Activated CD4-positive, alpha-beta memory T cell treated with anti-CD3 and anti-CD28 coated beads, Interleukin-2, amount 10 ng/mL, durations not matched to agents 7 days and 5 days (primary cell): ENCODE measurements at places on chromosomes 3 and 15.

GRCh38 chr3:124969963-124970722 lies 35.6 kb upstream of the MUC13 start:
- H3K4me3 ChIP-seq, result no peak overlapping the region
- no peak for DNase-seq
- peaks cover 18% of the 10 kb centered on the region for H3K36me3 ChIP-seq
- H3K4me1 ChIP-seq, result peaks cover 9% of the 10 kb centered on the region
- H3K27me3 ChIP-seq, result no peaks in the 10 kb centered on the region

DNA sequence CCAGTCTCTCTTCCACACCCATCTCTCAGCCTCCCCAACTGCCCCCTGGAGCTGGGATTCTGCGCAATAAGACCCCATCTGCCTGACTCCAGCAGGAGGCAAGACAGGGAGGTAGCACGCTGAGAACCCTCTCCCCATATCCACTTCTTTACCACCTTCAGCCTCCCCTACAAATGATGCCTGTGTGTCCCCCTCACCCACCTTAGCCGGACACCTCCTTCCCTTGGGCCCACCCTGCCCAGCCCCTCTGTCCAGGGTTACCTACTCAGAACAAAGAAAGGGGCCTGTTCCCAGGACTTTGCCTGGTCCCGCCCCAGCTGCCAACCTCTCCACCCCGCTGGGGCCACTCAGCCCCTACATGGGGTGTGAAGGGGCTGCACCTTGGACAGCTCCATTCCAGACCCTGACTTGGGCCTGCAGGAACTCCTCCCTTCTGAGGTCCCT lies 40.8 kb upstream of the ATP2B2 start:
- H3K4me1 ChIP-seq, result peaks cover 25% of the 10 kb centered on the region
- peak; percentile 9 for DNase-seq
- H3K36me3 ChIP-seq, result peaks cover 2% of the 10 kb centered on the region
- no peak overlapping the region for H3K27ac ChIP-seq
- peaks cover 27% of the 10 kb centered on the region for H3K27me3 ChIP-seq

GRCh38 chr15:96416934-96417759 lies 86.6 kb downstream of the NR2F2 start:
- peaks cover 1% of the 10 kb centered on the region for H3K4me1 ChIP-seq
- peaks cover 39% of the 10 kb centered on the region for H3K27me3 ChIP-seq
- H3K4me3 ChIP-seq, result no peak overlapping the region
- no peak overlapping the region for H3K27ac ChIP-seq
- DNase-seq, result no peak
- H3K36me3 ChIP-seq, result peaks cover 2% of the 10 kb centered on the region

- no peak for DNase-seq
- H3K27ac ChIP-seq, result no peak overlapping the region
- no peak overlapping the region for H3K4me3 ChIP-seq
- H3K27me3 ChIP-seq, result peaks cover 4% of the 10 kb centered on the region
- peaks cover 13% of the 10 kb centered on the region for H3K4me1 ChIP-seq
These were observed 28.6 kb downstream of the IQSEC1 start for GRCh38 chr3:13044496-13045240.
